ENCODE measurements at places on chromosomes 3 and 15.

GRCh38 chr3:120113128-120114116 lies 19.2 kb upstream of the GSK3B start:
- DNase-seq, result no peak

DNA sequence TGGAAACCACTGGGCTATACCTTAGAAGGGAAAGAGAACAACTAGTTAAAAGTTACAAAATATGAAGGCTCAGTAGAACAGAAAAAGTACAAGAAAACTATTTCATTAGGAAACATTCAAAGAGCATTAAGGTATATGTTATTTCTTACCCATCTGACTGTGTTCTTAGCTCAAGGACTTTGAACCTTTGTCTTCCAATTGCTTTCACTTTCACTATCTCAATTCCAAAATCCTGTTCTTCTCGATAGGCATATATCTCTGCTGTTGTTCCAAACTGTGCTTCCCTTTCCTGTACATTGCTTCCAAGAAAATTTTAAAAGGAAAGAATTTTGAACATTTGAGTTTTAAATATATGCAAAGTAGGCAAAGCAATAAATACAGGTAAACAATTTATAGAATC lies 6.9 kb downstream of the CRBN start:
- peak; percentile 26 for DNase-seq

DNA sequence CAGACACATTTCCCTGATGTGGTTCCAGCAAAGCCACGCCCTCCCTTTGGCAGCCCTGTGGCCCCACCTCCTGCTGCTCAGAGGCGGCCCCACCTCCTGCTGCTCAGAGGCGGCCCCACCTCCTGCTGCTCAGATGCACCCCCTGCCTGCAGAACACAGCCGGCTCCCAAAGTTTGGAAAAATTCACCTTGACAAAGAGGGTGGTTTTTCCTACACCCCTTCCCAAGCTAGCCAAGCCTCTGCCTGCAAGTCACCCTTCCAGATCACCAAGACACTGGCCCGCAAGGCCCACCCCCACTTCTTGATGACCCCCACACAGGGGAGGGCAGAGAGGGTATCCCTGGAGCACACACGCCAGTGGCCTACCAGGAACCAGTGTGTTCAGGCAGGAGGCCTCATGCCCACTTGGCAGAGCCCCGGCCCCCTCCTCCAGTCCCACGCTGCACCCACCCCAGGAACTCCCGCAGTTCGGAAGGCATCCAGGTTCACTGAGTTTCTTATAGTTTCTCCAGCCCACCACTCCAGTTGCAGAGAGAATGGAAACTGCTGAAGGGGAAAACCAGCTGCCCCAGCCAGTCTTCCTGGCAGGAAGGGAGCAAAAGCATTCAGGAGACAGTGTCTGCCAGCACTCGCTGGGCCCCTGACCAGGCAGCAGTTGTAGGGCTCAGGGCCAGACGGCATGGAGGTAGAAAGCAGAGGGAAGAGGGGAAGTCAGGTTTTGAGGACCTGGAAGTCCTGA lies 2.3 kb upstream of the HAPLN3 start:
- DNase-seq, result peak; percentile 68

GRCh38 chr3:168071591-168072322 lies 24.0 kb downstream of the GOLIM4 start:
- DNase-seq, result no peak

GRCh38 chr3:108931035-108931434 lies 22.6 kb downstream of the GUCA1C start:
- no peak for DNase-seq

- no peak for DNase-seq
Observed at GRCh38 chr3:23329471-23330105, 126.5 kb downstream of the UBE2E2 start.

- DNase-seq, result no peak
Observed at GRCh38 chr3:160676547-160677303, at the start of gene ARL14. Gene ARL14 (plus strand): TSS chr3:160677160. CDS start chr3:160677347, 187 bp downstream.
